Type B pancreatic cell (in vitro differentiated cells): ENCODE measurements at places on chromosomes 7 and 10.

DNA sequence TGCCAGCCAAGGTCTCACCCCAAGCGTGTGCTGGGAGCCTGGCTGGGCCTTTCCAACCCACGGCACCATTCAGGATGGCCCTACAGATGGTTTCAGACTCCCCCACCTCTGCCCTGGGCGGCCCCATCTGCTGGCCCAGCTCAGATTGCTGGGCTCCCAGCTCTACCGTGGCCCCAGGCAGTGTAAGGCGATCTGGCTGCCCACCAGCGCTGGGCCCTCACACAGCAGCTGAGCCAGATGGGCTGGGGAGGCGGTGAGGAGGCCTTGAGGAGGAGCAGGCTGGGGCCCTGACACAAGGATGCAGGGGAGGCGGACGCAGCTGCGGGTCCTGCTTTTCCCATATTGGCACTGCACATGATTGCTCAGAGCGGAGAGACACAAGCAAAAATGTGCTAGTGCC lies 162.8 kb downstream of the NRF1 start:
- H3K27ac ChIP-seq: no peak overlapping the region
- peaks cover 36% of the 10 kb centered on the region for H3K27me3 ChIP-seq
- H3K36me3 ChIP-seq: no peaks in the 10 kb centered on the region
- peaks cover 10% of the 10 kb centered on the region for H3K4me1 ChIP-seq
- DNase-seq: no peak

DNA sequence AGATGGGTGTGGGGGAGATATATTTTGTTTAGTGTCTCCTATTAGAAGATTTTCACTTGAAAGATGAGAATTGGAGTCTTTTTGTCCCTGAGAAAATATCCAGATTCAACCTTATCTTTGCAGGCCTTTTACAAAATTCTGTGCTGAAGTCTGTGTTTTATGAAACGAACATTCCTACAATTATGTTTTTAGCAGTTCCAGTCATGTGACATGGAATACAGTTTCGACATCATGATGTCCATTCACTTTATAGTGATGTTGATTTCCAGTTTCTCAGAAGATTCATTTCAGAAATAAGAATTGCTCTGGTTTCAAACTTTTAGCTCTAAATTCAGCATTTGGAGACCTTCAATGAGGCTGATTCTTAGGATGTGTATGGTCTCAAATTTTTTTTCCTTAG lies 54.4 kb downstream of the CACNB2 start:
- no peak for DNase-seq
- no peaks in the 10 kb centered on the region for H3K27me3 ChIP-seq
- no peak overlapping the region for H3K27ac ChIP-seq

DNA sequence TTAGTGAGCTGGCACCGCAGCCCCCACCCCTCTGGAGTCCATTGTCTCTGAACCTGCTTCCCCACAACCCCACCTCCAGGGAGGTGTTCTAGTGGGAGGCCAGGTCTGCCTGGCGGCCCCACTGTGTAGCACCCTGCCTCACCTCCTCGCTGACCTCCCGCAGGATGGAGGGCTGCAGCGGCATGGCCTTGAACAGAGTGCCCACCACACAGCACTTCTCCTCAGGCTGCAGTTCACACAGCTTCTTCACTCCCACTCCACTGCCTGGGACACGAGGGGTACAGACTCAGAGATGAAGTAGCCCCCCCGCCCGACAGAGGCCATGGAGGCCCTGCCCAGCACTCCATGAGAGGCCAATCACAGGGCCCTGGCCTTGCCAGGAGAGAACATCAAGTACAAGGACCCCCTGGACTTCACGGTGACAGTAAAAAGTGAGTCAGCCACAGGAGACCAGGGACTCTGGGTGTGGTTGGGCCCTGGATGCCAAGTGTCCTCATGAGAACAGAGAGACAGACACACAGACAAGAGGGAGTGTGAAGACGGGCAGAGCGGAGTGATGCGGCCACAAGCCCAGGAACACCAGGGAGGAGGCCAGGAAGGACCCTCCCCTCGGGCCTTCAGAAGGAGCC lies 5.4 kb downstream of the POLD2 start:
- peaks cover 31% of the 10 kb centered on the region for H3K36me3 ChIP-seq
- H3K27ac ChIP-seq: no peak overlapping the region
- peaks cover 24% of the 10 kb centered on the region for H3K4me1 ChIP-seq
- DNase-seq: no peak
- no peak overlapping the region for H3K4me3 ChIP-seq

GRCh38 chr7:149239345-149240143 lies at the start of gene ZNF212:
ZNF212 (plus strand) TSS chr7:149239651; CDS start chr7:149239779, 128 bp downstream.
- peaks cover 7% of the 10 kb centered on the region for H3K27me3 ChIP-seq
- peaks cover 14% of the 10 kb centered on the region for H3K36me3 ChIP-seq
- H3K27ac ChIP-seq: peak within 1 kb of the TSS; percentile 91
- H3K4me1 ChIP-seq: peaks cover 19% of the 10 kb centered on the region
- peak; percentile 89 for DNase-seq

DNA sequence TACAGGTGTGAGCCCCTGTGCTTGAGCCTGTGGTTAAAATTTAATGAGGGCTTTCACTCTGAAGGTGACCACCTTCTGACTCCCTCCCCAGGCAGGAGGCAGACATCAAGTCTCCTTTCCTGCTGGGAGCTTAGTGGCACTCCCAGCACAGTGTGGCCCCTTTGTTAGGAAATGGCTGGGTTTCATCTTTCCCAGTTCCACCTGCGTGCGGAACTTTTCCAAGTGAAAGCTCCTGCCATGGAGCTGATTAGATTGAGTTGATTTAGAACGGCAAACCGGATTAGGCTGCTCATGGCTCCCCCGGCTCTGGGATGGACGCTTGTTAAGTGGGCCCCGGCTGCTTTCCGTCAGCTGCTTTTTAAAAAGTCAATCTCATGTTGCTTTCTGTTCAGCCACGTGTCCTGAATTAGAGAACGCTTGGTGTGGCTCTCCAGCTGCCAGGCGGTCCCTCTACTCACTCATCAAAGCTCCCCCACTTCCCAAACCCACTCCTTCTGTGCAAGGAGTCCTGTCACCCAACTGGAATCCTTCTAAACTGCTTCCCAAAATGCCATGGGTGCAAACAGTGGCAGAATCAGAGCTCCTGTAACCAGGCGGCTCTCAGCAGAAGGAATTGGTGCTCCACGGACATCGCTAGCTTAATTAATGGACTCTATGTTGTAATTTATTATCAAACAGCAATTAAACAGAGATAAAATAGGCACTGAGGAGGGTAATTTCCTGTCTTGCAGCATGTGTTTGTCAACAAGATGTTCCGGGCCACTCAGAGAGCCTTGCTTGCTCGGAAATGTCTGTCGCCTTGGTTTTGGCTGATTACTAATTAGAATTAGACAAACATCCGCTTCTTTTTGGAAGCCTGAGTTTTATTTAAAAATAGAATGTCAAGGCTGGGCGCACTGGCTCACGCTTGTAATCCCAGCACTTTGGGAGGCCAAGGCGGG lies 551.2 kb downstream of the GALNT17 start:
- H3K27ac ChIP-seq: no peak overlapping the region
- no peak for DNase-seq
- no peaks in the 10 kb centered on the region for H3K27me3 ChIP-seq
- no peak overlapping the region for H3K4me3 ChIP-seq

- H3K27ac ChIP-seq: no peak overlapping the region
- no peaks in the 10 kb centered on the region for H3K4me1 ChIP-seq
- no peak overlapping the region for H3K4me3 ChIP-seq
- no peak for DNase-seq
Observed at GRCh38 chr7:24783698-24784097, 26.4 kb upstream of the GSDME start.

DNA sequence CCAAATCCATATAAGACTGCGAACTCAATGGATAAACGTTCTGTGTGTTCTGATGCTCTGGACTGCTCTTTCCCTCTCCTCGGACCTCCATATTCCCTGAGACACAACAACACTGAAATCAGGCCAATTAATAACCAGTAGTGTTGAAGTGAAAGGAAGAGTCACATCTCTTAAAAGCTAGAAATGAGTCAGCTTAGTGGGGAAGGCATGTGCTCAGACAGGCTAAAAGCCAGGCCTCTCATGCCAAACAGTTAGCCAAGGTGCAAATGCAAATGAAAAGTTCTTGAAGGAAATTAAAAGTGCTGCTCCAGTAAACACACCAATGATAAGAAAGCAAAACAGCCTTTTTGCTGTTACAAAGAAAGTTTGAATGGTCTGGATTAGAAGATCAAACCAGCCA lies 29.3 kb downstream of the TNS3 start:
- peaks cover 56% of the 10 kb centered on the region for H3K4me1 ChIP-seq
- H3K36me3 ChIP-seq: peaks cover 34% of the 10 kb centered on the region
- peaks cover 6% of the 10 kb centered on the region for H3K27me3 ChIP-seq
- H3K4me3 ChIP-seq: no peak overlapping the region

GRCh38 chr10:22931948-22932347 lies 4.1 kb downstream of the ARMC3 start:
- H3K4me3 ChIP-seq: no peak overlapping the region
- peaks cover 5% of the 10 kb centered on the region for H3K4me1 ChIP-seq

DNA sequence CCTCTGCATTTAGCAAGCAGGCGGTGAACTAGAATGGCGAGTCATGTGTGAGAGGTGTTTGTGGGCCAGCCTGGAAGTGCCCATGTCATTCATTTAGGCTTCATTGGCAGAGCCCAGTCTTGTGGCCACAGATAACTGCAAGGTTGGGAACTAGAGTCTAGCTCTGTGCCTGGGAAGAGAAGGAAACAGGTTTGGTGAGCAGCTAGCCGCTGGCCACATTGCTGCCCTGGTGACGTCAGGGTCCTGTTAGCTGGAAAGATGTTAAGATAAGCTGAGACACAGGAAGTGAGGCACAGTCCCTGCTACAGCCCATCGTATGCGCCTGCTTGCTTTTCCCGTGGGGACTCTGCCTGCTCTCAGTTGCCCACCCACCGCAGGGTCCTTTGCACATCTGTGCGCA lies 185.5 kb downstream of the CAMK1D start:
- peak; percentile 45 for DNase-seq
- peaks cover 23% of the 10 kb centered on the region for H3K4me1 ChIP-seq
- peaks cover 3% of the 10 kb centered on the region for H3K36me3 ChIP-seq
- no peak overlapping the region for H3K27ac ChIP-seq

DNA sequence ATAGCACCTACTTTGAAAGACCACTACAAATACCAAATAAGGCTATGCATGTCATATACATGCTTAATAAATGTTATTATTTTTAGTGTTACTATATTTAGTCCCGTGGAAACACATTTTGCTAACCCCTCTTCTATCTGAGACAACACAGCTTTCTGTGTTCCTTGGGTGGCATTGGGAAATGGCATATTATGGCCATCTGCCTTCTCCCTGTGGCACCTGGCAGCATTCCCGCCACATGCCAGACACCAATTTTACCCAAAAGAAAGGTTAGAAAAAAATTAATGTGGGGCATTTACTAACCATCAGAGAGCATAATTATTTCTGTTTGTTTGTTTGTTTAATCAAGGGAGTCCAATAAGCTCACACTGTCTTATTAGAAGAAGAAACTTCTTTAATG lies 168.6 kb upstream of the ETV1 start:
- peaks cover 4% of the 10 kb centered on the region for H3K36me3 ChIP-seq
- no peak overlapping the region for H3K4me3 ChIP-seq
- H3K27me3 ChIP-seq: no peaks in the 10 kb centered on the region
- no peaks in the 10 kb centered on the region for H3K4me1 ChIP-seq

- no peak overlapping the region for H3K4me3 ChIP-seq
- no peak for DNase-seq
- no peak overlapping the region for H3K27ac ChIP-seq
- H3K27me3 ChIP-seq: no peaks in the 10 kb centered on the region
- peaks cover 15% of the 10 kb centered on the region for H3K4me1 ChIP-seq
Observed at GRCh38 chr10:375815-376505, 240.7 kb downstream of the ZMYND11 start.

DNA sequence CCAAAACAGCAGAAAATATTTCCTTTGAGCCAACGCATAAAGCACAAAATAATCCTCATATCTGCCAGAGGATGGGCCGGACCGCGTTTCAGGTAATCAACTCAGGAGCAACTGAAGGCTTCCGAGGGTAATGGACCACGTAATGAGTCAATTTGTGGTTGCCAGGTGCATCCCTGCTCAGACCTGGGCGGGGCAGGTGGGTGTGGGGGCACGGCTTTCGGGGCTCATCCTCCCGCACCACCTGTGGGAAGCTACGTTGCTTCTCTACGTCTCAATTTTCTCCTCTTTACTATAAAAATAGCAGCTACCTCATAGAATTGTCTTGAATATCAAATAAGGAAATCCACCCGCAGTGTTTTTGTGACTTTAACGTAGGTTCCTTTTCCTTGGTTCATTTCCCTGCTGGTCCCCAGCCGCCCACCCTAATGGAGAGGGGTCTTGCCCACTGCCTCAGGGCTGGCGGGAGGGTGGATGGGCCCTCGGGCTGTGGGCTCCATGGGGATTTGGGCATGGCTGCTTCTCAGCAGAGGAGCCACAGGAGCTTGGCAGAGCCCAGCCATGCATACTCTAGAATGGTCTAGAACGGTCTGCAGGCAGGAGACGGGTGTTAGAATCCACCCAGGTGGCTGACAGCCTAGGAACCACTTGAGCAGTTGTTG lies 324.7 kb downstream of the ADARB2 start:
- no peaks in the 10 kb centered on the region for H3K4me1 ChIP-seq
- H3K27me3 ChIP-seq: no peaks in the 10 kb centered on the region
- no peak overlapping the region for H3K4me3 ChIP-seq
- H3K36me3 ChIP-seq: no peaks in the 10 kb centered on the region
- H3K27ac ChIP-seq: no peak overlapping the region
- no peak for DNase-seq

DNA sequence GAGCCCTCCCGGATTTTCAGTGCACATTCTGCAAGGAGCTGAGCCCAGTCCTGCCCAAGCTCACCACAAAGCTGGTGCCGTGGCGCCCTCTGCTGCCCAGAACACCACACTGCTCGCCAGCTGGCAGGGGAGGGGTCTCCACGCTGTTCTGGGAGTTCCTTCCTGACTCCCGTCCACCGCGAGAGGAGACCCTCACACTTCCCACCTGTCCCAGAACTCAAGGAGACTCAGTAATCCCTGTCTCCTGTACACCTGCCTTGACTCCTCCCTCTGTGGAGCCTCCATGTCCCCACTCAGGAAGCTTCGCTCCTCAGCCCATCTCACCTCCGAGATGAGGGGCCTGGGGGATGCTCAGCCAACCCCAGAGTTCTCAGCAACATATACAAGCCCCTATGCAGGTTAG lies 11.3 kb downstream of the C10orf105 start:
- no peak overlapping the region for H3K4me3 ChIP-seq
- no peaks in the 10 kb centered on the region for H3K27me3 ChIP-seq
- no peaks in the 10 kb centered on the region for H3K36me3 ChIP-seq
- peak; percentile 84 for DNase-seq
- H3K27ac ChIP-seq: no peak overlapping the region

DNA sequence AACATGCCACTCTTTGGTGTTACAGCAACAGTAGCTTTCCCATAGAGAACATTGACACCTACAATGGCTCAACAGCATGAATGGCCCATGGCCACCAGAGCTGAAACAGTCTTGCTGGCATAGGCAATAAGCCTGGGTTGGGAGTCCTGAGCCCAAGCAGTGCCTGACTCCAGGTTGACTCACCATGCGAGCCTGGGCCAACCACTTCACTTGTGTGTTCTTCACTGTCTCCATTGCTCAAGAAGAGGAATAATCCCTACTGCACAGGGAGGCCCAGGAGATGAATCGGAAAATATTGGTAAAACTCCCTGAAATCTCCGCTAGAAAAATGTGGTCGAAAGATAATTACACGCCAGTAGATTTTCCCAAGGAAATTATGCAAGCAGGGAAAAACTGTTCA lies 89.2 kb upstream of the INHBA start:
- H3K27me3 ChIP-seq: peaks cover 8% of the 10 kb centered on the region
- no peak overlapping the region for H3K4me3 ChIP-seq
- no peaks in the 10 kb centered on the region for H3K36me3 ChIP-seq
